Choroid plexus epithelial cell (primary cell): ENCODE measurements at places on chromosomes 1 and 21.

DNA sequence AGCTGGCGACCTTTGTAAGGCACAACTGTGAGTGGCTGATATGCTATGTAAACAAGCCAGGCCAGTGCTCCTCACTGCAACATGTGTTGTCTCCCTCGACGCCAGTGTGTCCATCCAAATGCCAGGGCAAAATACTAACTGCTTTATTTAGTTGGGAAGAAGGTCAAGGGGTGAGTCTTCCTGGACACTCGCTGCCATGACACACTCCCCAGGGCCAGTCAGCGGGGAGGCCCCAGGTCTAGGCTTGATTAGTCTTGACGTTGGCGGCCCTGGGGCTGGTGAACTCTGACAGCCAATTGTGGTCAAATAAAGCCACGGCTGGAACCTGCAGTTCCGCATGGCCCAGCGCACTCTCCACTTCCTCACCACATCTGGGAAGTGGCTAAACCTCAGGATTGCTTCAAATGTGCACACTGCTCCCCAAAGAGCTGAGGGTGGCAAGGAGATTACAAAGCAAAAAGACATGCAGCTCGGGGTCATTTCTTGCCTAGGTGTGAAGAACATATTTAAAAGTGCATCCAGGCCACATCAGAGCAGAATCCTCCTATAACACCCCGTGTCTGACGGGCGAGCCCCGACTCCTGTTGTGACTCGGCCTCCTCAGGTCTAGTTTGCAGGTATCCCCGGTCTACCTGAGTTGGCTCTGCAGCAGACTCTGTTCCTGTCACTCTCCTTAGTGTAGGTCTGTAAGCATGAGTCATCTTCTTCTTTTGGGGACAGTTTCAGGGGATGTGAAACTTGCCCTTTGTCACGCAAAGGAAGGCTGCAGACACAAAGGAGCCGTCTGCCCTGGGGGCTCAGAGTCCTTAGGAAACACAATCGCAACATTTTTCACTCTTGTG lies 183.5 kb downstream of the RUNX1 start:
- DNase-seq: peak; percentile 66

DNA sequence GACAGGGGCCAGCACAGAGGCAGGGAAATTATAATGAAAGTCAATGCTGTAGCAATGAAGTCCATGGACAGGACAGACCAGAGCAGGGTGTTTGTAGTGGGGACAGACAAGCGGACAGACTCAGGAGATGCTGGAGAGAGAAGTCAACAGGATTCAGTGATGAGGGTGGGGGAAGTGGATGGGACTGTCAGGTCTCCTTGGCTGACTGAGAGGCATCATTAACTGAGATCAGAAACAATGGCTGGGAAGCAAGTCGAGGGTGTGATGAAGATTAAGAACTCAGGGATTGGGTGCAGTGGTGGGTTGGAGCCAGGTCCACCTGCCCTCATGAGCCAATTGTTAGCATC lies 25.5 kb downstream of the CD58 start:
- DNase-seq: no peak

DNA sequence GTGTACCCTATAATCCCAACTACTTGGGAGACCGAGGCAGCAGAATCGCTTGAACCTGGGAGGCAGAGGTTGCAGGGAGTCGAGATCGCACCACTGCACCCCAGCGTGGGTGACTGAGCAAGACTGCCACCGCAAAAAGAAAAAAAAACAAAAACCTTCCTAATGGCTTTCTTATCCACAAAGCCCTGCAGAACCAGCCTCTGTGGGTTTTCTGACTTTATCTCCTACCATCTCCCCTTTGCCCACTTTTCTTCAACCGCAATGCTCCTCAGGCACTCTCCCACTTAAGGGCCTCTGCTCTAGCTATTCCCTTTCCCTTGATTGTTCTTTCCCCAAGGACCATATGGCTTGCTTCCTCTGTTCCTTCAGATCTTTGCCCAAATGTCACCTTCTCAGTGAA lies 67.9 kb upstream of the PUM1 start:
- no peak for DNase-seq

DNA sequence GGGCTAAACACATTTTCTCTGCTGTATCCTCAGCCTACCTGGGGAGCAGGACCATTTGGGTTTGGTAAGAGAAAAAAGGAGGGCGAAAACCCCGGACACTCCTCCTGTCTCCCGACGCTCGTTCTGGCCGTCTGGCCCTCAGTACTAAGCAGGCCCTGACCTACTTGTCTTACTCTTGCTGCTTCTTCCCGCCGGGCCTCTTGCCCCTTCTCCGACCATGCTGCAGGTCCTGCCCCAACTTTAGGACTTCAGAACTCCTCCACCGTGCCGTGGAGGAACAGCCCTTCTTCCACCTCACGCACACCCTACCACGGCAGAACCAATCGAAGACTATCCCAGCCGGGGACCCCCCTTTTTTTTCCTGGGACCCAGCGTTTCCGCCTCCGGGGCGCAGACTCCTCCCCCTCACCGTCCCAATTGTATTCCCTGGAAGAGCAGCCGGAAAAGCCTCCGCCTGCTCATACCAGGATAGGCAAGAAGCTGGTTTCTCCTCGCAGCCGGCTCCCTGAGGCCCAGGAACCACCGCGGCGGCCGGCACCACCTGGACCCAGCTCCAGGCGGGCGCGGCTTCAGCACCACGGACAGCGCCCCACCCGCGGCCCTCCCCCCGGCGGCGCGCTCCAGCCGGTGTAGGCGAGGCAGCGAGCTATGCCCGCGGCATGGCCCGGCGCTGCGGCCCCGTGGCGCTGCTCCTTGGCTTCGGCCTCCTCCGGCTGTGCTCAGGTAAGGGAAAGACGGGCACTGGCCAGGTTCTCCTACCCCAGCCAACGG lies at the start of gene CHRNB2:
Gene CHRNB2, plus strand, starts transcription at position 393 of the 771 bp plus-strand sequence. Its CDS starts 267 bp downstream, at position 660.
- DNase-seq: peak; percentile 42

GRCh38 chr1:203408486-203409481 lies 57.9 kb upstream of the FMOD start:
- peak; percentile 36 for DNase-seq

GRCh38 chr21:15552914-15553494 lies 176.8 kb upstream of the USP25 start:
- DNase-seq: peak; percentile 63

DNA sequence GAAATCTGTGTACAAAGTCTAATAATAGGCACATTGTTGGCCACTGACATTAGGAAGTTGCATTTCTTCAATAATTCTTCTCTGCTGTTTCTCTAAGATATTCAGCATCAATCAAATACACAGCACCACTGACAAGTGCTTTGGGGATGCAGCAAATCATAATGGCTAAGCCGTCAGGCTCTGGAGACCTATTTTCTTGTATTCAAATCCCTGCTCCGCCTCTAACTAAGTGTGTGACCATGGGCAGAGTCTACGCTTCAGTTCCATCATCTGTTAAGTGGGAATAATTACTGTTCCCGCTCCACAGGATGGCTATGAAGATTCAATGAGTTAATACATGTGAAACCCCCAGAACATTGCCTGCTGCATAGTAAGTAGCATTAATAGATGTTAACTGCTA lies 176.9 kb downstream of the ADGRL4 start:
- DNase-seq: no peak

GRCh38 chr1:154586641-154587040 lies 19.1 kb downstream of the CHRNB2 start:
- DNase-seq: no peak

DNA sequence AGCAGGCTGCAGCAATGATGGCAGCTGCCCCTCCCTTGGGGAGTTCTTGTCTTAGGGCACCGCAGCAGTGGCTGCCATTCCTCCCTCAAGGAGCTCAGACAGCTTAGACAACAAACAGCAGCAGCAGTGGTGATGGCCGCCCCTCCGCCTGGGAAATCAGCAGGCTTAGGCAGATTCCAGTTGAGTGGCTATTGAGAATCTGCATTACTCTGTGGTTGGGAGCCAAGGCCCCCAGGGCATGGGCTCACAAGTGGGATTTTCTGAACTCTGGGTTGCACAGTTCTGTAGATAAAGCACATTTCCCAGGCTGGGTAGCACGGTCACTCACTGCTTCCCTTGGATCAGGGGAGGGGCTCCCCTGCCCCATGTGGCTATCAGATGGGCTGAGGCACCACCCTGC lies 1280.7 kb upstream of the TMPRSS15 start:
- no peak for DNase-seq

DNA sequence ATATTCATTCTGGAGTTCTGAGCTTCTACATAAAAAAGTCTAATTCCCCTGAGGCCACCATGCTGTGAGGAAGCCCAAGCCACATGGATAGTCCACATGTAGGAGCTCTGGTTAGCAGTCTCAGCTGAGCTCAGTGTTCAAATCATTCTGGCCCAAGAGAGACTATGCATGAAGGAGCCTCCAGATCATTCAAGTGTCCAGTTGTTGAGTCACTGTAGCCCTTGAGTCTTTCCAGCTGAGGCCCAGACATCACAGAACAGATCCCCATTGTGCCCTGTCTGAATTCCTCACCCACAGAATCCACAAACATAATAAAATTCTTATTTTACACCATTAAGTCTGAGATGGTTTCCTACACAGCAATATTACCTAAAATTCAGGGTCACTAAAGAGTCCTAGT lies 107.0 kb upstream of the NGF start:
- no peak for DNase-seq

- DNase-seq: no peak
Measured at GRCh38 chr1:35893051-35893879, 10.3 kb downstream of the AGO1 start.

DNA sequence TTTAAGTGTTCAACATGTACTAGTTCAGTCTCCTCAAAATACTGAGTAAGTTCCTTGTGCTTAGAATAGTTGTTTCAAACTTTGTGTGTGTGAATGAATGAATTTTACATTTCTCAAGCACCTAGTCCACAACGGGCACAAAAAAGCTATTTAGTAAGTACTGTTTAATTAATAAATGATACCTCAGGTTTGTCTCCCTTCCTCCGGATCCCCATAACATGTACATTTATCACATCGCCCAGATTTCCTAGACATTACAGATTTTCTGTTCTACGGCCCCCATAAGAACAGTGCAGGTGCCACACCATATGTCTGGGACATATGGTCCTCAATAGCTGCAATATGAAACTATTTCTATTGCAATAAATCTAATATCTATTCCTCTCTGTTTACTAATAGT lies 1.3 kb upstream of the TTF2 start:
- DNase-seq: no peak

DNA sequence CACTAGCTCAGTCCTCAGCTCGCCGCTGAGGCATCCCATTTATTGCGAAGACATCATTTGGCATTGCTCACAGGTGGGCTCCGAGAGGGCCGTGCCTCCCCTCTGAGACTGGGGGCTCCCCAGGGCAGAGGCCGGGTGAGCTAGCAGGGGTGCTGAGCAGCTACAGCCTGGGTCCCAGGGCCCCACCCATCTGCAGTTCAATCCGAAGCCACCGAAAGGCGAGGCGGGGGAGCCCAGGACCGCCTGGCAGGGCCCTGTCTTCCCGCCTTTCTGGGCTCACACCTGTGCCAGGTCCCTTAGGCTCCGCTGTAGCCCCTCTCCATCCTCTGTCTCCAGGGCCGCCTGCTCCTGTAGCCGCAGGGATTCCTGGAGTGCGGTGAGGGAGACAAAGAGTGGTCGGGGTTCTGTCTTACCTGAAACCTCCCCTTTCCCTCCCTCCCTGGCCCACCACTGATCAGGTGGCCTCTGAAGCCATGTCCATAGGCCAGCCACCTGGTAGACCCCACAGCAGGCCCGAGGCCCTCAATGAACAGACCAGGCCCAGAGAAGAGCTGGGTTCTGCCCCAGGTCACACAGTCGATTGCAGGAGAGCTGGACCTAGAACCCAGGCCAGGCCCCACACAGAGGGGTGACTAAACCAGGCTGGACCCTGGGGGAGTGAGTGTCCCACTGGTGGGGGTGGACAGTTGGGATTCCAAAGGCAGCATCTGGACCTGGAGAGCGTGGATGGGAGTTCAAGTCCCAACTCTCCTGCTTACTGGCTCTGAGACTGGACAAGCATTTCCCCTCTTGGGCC lies 18.1 kb upstream of the NBPF1 start:
- DNase-seq: no peak

GRCh38 chr1:166350490-166350889 lies 183.7 kb upstream of the FAM78B start:
- DNase-seq: no peak

- peak; percentile 63 for DNase-seq
Measured at GRCh38 chr1:81920245-81920740, 119.6 kb downstream of the ADGRL2 start.

- DNase-seq: no peak
Measured at GRCh38 chr1:109807822-109808680, 44.3 kb upstream of the EPS8L3 start.

- no peak for DNase-seq
Measured at GRCh38 chr1:9537863-9538668, 1.2 kb upstream of the SLC25A33 start.

- DNase-seq: peak; percentile 93
Measured at GRCh38 chr1:108816049-108816893, 40.6 kb downstream of the AKNAD1 start.

DNA sequence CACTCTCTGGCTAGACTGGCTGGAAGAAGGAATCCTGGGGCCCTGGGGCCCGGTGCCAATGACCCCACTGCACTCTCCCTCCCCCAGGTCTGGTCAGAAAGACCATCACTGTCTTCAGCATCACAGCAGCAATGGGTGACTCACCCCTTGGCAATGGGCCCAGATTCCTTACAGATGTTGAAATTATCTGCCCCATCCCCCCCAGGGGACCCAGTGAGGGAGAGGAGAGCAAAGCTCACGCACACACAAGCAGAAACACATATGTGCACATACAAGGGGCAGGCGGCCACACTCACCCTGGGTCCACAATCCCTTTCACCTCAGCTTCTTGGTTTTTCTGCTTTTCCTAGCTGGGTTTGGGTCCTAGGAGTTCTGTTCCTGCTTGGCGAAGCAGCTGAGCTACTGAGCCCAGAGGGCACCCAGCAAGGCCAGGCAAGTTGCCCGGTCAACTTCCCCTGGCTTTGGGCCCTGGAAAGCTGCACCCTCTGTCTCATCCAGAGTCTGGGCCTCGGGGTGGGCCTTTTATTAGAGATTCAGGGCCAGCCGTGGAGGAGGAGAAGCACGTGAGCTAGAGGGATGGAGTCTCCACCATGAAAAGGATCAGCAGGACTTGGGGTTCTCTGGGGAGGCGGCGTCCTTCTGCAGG lies 2.6 kb downstream of the COL16A1 start:
- DNase-seq: peak; percentile 98

- DNase-seq: peak; percentile 23
Measured at GRCh38 chr21:45253180-45253579, 34.5 kb downstream of the POFUT2 start.

GRCh38 chr21:25342816-25343215 lies 264.5 kb downstream of the MRPL39 start:
- DNase-seq: no peak

- DNase-seq: no peak
Measured at GRCh38 chr1:241829468-241829867, 18.5 kb upstream of the EXO1 start.
